ENCODE measurements at places on chromosomes 4 and X.

DNA sequence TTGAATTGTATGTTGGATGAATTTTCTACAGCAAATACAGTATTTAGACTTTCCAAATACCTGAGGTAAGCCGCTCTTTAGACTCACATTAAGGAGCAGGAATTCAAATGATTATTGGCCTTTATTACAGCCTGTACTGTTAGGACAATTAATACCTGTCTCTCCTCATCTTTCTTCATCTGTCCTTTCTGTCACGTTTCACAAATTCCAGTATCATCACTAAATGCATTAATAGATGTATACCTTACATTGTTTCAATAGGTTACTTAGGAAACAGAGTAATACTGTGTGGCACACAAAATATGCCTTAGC is 1.2 kb downstream of the FAM241A start:
- no peak for DNase-seq

DNA sequence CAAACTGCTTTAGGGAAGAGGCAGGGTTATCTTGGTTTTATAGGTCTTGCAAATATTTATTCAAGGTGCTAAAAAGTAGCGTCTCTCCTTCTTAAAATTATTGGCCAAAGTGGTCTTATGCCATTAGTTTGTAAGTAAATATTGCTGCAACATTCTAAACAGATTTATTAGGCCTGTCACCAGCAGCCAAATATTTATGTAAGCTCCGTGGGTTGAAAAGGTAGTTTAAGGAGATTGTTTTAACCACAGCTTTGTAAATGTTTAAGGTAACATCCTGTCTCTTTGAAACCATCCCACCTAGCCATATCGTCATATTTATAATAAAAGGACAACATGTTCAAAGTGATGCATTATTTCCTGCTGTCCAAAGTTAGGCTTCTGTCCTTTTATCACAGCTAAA is 210.1 kb upstream of the LNX1 start:
- no peak for DNase-seq

DNA sequence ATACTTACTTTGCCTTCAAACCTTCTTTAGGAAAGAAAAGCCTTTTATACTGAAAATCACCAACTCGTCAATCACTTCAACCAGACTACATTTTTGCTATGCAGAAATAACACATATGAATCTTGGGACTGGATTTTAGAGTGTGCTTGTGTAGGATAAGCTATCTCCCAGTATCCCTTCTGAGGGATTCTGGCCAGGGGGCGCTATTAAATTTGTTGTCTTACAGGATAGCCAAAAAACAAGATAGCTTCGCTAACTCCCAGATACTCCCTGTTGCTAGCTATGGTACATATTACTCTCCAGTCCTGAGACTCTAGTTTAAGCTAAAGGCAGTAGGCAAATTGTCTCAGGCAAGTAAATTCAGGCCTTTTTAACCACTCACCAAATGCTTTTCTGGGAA is 167.2 kb downstream of the LHFPL1 start:
- no peak for DNase-seq

DNA sequence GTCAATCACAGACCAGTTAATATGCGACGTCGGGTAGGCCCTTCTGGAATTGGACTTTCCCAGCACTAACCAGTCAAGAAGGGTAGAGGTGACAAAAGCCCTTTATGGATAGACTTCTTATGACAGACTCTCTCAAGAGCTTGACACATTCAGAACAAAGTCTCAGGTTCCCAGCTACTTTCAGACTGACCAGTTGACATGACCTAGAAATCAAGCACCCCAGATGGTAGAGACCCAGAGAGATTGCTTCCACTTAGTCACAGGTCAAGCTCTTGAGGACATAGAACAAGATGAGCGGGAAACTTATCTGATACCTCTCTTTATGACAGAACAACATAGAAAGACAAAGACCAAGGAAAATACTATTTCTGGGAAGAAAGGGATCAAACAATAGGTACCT is 21.4 kb upstream of the HERC6 start:
- no peak for DNase-seq

DNA sequence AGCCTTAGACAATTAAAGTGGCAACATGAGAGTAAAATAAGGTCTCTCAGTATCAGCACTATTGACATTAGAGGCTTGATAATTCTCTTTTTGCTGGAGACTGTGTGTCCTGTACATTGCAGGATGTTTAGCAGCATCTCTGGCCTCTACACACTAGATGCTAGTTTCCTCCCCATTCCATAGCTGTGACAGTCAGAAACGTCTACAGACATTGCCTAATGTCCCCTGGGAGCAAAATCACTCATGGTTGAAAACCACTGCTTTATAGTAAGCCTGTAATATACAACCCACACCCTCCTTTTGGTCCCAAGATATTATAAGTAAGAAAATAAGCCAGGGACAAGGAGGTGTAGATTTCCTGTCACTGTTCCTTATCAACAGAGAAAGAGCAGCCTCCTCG is 166.0 kb downstream of the FRMPD4 start:
- peak; percentile 73 for DNase-seq

DNA sequence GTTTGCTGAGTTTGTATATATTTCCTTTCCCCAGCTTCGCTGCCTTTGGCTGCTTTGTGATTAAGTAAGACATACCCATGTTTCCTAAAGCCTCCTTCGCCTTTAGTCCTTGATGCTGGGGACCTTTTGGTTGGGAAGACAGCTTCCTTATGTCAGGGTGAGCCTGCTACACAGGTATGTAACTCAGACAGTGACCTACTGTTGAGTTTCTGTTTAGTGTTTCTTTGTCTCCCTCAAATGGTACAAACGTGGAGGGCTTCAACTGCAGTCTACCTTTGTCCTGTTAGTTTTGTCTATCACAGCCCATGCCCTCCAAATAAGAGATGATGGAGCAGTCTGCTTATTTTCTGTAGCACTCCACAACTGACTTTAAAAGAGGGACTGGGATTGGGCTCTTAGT is 59.5 kb downstream of the TET2 start:
- no peak for DNase-seq

- DNase-seq = peak; percentile 98
These were observed 26.7 kb upstream of the TBC1D19 start for GRCh38 chr4:26557164-26557563.

Measured in skeletal muscle cell (primary cell).